Adipocyte (in vitro differentiated cells): ENCODE measurements at places on chromosomes 16 and 17.
A peak's percentile ranks its signal among the peaks of the same experiment; 100 is the strongest.

DNA sequence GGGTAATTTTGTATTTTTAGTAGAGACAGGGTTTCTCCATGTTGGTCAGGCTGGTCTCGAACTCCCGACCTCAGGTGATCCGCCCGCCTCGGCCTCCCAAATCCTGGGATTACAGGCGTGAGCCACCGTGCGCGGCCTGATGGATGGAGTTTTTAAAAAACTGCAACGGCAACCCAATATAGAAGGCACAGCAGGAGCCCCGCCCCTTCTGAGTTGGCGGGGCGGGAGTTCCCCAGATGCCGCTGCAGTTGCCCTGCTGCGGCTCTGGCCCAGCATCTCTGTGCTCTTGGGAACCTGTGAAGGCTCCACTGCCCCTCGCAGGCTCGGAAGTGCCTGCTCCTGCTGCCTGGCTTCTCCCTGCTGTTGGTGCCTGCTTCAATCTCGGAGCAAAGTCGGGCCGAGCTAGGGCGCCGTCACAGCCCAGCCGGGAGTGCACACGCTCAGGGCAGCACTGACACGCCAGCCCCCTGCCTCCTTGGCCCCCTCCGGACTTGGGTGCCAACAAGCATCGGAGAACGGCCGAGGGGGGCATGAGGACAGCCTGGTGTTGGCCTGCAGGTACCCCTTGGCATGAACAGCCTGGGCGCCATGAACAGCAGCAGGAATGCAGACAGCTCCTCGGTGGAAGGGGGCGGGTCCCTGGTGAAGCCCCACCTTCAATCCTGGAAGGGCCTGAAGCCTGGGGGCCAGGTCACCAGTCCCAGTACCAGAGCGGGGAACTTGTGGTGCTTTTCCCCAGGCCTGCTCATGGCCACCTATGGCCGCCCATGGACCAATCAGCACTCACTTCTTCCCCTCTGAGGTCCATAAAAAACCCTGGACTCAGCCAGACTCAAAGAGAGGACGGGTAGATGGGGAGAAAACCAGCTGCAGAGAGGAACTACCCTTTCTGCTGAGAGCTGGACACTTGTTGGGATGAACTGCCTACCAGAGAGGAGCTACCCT is 2.3 kb upstream of the NT5M start:
- peak; percentile 24 for DNase-seq

DNA sequence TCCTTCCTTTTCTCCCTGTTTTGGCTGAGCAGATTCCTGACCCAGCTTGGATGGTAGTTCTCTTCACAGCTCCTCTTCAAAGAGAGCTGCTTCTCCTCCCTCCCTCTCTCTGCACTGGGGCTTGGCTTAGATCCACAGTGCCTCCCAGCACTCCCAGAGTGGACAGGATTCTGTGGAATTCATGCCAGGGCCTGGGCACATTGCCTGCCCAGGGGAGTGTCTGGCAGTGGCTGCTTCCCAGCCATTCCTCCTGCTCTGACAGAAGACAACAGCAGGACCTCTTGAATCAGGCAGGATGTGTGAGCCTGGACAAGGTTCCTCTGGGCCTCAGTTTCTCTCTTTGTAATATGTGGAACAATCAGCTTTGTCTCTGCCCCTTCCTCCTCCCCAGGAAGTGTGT is 4.5 kb upstream of the MMP28 start:
- DNase-seq: peak; percentile 88

GRCh38 chr17:62925267-62925836 is 40.7 kb upstream of the TANC2 start:
- no peak for DNase-seq

DNA sequence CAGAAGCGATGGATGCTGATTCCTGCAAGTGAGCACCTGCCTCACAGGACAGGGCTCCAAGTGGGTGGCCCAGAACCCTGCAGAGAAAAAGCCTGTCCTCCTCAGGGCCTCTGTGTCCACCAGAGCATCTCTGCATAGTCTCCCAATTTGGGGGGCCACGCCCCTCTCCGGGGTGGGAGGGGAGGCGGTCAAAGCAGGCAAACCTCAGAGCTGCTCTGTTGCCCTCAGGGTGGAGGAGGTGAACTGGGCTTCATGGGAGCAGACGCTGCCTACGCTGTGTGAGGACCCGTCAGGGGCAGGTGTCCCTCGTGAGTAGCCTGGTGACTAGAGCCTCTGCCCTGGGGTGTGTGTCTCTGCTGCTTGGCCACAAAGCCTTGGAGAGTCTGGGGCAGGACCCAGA is 19.3 kb downstream of the TRPV2 start:
- no peak for DNase-seq

- no peak for DNase-seq
Measured at GRCh38 chr16:88713054-88713453, 6.8 kb downstream of the CTU2 start.

DNA sequence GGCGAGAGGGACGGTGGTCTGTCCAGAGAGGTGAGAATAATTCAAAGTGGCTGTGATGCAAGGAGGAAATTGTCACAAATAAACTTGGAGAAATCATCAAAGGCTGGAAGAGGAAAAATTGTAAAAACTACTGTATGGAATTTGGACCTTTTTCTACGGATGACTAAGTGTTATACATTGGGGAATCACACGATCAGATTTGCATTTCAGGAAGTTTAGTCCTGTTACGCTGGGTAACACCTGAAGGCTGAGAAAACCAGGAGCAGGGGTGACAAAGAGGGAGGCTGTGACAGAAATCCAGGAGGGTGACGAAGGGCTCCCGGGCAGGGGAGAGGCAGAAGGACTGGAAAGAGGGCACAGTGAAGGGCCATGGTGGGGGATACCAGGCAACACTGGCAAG is 511.7 kb downstream of the CDH13 start:
- no peak for DNase-seq

DNA sequence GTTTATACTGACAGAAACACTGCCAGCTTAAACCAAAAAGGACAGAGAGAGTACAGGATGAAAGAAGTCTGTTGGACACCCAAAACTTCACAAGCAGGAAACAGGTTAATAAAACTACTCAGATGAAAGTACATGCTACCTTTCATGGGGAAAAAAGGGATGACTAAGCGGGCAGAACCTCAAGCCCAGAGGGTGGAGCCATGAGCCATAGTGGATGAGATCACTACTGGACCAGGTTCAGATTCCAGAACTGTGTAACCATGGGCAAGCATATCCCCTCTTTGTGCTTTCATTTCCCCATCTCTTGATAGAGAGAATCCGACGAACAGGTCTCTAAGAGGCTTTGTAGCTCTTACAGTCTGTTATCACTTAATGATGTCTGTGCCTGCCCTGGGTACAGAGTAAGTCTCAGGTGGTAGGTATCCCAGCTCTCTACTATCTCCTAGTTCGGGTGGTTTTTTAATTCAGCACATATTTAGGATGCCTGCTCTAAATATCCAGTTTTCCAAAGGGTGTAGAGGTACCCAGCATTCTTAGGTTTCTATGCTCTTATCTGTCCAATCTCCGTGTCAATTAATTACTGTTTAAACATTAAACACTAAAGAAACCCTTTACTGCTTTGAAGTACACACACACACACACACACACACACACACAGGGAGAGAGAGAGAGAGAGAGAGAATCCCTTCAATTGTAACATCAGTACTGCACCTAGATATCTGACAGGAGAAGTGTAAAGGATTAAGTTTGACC is 206.7 kb downstream of the ZNF423 start:
- no peak for DNase-seq

DNA sequence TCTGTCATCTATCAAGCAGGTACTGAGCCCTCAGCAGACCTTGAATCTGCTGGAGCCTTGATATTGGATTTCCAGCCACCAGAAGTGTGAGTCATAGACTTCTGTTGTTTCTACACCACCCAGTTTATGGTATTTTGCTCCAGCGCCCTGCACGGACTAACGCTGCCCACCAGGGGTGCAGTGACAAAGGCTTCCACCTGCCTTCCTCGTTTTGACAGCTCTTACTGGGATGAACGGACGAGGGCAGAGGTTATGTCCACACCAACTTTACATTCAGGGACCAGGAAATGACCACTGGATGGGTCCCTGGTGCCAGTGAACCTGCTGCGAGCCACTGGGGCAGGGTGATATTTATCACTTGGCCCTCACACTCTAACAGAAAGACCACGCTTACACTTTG is 66.6 kb upstream of the CBX4 start:
- no peak for DNase-seq

DNA sequence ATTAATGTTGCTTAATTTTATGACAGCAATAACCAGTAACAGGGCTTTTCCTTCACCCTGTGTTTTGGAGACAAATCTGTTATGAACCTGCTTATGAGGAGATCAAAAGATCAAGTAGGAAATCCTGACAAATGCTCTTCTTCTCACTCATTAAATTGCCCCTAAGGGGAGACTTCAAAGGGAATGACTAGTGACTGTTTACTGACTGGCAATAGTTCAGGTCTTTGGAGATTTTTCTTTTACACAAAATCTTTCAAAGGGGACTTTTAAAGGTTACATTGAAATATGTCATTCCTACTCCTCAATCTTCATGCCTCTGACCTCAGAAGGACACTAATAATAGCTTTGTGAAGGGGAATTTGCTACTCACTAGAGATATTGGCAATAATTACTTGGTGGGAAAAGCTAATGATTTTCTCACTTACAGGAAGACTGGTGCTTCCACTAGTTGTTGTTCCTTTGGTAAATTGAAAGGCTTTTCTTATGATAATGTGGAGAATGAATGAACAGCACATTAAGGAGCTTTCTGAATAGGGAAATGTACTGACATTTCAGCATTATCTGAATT is 292.9 kb upstream of the CA10 start:
- no peak for DNase-seq

- no peak for DNase-seq
Measured at GRCh38 chr17:75810216-75810615, 25.6 kb downstream of the UNK start.

GRCh38 chr16:24645739-24646645 is 83.5 kb upstream of the TNRC6A start:
- peak; percentile 99 for DNase-seq

DNA sequence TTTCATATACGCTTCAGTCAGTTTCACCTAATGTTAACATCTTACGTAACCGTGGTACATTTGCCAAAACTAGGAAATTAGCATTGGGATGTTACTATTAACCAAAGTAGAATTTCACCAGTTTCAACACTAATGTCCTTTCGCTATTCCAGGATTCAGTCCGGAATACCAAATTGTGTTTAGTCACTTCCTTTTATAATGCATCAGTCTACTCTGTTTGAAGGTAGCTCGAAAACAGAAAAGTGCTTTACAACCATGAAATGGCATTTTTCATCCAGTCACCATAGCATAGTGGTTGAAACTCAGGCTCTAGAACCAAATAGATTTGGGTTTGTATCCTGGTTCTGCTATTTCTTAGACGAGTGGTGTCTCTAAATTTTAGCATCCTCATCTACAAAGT is 29.4 kb downstream of the AP2B1 start:
- no peak for DNase-seq

DNA sequence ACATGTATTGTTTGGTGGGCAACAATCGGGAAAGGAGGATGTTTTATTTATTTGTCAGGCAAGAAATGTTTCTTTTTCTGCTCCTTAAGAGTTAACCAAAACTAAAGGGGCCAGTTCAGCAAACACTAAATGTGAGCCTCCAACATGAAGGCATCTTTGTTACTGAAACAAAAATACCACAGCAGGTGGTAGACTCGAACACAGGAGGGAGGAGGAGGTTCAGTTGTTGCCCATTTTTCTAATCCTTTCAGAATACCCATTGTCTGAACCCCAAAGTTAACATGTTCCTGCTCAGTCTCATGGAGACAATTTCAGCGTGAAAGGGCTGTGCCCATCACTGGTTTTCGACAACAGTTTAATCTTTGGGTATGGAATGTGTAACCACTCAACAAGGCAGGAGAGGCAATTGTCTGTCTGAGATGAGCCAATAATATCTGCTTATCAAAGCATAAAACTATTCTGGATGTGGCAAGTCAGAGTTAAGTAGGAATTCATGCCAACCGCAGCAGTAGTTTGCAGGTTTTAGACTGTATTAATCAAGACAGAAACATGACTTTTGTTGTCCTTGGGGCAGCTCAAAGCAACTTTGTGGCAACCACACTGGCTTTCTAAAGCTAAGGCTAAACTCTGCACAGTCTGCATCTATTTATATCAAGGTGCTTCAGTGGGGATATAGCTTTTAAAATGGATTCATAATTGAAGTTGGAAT is 211.7 kb downstream of the FTO start:
- peak; percentile 13 for DNase-seq

- DNase-seq: peak; percentile 59
Measured at GRCh38 chr17:49407981-49408501, 6.6 kb downstream of the PHB1 start.

DNA sequence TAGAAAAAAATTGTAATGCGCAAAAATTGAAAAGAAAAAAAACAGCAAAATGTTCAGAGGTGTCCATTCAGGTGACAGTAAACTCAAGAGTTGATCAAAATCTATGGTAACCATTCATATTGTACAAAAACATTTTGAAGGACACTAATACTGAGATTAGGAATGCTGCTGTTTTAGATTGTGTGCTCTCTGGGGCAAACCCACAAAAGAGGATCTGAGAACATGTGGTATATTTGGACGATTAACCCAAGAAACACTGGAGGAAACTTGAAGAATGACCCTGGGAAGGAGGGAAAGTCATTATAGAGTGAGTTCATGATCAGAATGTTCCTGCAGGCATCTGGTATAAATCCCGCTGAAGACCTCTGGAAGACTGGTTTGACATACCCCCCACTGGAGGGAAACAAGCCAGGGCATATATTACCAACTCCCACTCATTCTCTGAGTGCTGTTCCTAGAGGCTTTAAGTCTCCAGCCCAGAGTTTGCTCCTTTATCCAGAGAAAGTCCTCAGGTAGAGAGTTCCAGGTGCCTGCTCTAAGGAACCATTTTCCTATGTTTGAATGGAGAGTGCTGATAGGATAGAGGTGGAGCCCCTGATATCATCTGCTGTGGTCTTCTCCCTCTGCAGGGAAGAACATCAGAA is 1.2 kb downstream of the KRTAP4-2 start:
- no peak for DNase-seq

DNA sequence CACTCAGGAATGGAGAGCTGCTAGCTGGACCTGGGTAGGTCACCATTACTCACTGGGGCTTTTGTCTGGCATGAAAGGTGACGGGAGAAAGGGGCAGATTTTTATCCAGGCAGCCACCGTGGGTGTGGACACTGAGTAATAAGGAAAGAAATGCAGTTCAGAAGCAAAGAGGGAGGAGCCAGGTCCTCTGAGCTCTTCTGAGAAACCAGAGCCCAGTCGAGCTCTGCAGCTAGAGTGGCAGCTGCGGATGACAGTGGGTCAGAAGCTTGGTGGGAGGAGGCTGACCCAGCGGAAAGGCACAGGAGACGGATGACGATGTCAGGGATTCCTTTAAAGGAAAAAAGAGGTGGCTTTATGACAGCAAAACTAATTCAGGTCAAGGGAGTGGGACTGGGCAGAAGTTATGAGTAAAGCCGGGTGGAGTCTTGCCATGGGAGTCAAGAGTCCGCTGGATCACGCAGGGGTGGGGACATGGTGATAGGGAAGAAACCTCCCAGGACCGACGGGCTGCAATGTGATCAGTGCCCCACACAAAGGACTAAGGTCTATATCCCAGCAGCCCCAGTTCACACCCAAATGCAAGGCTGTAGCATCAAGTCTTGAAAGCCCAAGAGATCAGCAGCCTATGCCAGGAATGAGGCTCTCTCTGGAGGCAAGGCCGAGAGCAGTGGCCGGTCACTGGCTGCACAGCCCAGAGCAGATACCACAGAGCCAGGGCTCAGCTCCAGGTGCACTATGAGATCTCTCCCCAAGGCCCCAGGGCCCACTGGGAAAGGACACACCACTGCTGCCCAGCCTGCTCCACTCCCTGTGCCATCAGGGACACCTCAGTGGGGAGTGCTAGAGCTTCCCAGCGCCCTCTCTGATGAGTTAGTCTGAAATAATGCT is 6.3 kb upstream of the MNT start:
- peak; percentile 94 for DNase-seq
